ENCODE measurements at places on chromosomes 5 and 9.

GRCh38 chr5:114391321-114391720, 29.5 kb downstream of the KCNN2 start:
- no peak for DNase-seq

DNA sequence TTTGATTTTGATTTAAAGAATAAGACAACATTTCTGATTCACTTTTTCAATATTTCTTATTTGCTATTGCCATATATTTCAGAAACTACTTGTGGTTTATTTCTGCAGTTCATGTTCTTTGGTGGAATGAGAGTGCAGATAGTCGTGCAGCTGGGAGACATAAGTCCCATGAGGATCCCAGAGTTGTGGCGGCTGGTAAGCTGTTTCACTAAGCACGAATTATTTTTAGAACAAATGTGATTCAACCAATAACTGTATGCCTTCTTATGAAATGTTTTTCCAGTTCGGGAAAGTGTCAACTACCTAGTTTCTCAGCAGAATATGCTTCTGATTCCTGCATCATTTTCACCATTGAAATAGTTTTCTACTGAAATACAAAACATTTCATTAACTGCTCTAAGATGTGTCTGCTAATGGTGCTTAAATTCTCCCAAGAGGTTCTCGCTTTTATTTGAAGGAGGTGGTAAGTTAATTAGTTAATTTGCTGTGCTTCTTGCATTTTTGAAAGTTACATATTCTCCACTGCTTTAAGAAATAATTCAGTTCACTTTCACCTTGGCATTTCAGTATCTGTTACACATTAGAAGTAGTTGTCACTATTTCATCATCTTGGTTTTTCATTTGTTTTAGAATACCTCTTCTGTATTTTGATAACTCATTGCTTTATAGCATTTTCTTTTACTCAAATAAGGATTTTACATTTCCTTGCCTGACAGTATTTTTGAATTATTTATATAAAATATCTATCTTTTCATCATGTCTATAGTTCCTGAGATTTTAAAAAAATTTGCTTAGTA, 9.0 kb downstream of the NIPSNAP3B start:
- DNase-seq = no peak

GRCh38 chr5:14890846-14891245, 19.3 kb upstream of the ANKH start:
- DNase-seq = no peak

DNA sequence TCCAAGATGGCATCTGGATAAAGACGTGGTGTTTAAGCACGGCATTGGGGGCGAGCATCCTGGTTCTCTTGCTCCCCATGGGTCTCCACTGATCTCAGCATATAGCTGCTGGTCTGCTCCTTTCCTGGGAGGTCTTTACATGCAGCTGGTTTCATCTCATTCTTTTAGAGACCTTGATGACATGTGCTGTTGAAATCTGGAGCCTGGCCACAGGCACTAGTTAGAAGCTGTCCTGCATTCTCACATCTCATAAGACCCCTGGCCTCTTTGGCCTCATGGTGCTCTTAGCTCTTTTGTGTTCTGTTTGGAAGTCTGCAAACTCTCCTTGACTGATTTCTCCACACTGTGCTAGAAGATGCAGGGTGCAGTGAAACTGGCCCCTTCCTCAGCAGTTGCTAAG, 113.0 kb downstream of the SMARCA2 start:
- no peak for DNase-seq

GRCh38 chr5:126615286-126615685, 14.5 kb downstream of the PHAX start:
- DNase-seq = no peak

Data from T-helper 1 cell (primary cell).